ENCODE measurements at places on chromosomes 2 and 18.

GRCh38 chr18:23936381-23936958 is 78.1 kb upstream of the TTC39C start:
- DNase-seq, result no peak

DNA sequence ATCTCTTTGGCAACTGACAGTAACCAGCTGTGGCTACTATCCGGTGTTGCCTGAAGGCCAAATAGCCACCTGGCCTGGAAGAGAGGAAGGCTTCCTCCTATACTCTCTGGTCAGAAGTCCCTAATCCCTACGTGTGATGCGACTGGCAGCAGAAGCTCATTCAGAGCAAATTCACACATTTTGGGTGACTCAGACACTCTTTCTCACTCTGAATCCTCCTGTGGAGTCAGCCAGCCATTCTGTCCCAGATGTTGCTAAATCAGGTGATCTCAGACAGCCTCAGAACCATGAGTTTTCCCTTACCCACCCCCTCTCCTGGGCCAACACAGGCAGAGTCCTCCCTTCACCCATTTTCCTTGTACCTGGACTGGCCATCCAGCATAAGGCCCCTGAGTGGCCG is 34.7 kb downstream of the CFAP53 start:
- DNase-seq, result no peak

GRCh38 chr2:77310416-77310815 is 211.8 kb downstream of the LRRTM4 start:
- DNase-seq, result no peak

GRCh38 chr2:154758871-154759270 is 60.4 kb downstream of the KCNJ3 start:
- DNase-seq, result no peak

- DNase-seq, result no peak
Observed at GRCh38 chr18:49081511-49082155, 130.9 kb upstream of the SMAD7 start.

GRCh38 chr2:203934711-203935438 is 1.7 kb upstream of the ICOS start:
- no peak for DNase-seq

- no peak for DNase-seq
Observed at GRCh38 chr2:148207111-148207510, 186.2 kb downstream of the MBD5 start.

- no peak for DNase-seq
Observed at GRCh38 chr18:74346206-74346605, 30.6 kb downstream of the C18orf63 start.

GRCh38 chr2:28615706-28616105 is 119.8 kb downstream of the PLB1 start:
- no peak for DNase-seq

DNA sequence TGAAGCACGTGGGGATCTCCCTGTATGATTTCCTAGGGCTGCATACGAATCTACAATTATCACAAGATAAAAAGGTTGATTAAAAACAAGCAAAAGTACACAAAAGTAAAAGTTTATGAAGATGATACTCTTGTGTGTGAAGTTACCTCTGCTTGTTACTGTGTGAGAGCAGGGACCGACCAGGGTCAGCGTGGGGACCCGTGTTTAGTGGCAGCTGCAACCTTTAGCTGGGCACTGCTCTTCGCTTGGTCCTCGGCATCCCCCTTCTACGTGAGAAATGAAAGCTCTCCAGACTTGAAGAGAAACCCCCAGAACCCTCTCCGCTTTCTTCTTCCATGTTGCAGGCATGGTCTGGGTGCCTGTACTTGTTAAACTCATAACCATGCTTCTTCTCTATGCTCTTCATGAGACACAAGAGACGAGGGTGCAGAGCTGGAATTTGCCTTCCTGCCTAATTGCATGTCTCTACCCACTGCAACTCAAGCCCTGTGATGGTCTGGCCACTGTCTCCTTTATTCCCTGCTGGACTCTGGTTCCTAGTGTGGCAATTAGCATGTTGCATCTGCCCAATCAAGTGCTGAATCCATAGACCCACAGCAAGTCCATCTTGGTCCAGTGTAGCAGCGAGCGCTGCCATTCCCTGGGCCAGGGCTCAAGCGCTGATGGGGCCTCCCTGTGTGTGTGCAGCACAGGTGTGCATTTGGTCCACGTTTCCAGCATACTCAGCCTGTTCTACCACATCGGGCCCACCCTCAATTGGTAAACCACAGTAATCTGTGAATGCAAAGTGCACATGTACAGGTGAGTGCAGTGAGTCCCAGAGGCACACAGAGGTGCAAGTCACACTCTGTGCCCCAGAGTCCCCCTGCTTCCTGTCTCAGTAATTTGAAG is 88.5 kb downstream of the TWIST2 start:
- no peak for DNase-seq

DNA sequence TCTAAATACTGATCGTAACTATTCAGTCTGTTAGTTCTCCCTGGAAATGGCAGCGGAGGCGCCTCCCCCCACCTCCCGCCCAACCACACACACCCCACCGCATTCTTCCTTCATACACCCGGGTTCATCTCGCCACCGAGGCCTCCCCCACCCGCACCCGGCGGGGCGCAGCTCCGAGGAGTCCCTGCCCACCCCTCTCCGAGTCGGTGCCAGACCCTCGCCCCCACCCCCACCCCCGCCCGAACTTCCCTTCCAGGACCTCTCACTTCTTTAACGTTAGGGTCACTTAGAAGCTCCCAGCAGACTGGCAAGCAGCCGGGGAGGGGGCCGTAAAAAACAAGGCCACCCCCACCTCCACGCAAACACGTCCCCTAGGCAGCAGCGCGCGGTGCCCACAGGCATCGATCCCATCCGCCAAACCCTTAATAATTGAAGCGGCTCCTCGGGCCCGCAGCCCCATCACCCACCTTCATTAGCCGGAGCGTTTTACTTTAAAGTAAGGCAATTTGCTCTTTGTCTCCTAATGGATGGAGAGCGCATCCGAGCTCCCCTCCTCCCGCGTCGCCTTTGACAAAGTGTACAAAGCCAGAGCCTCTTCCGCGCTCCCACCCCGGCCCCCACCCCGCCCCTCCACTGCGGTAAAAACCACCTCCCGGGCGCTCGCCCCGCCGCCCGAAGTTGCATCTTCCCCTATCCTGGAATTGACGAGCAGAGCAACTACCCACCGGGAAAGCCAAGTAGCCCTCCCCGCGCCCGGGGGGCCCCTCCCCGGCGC is 624 bp downstream of the ZNF516 start:
- DNase-seq, result no peak

DNA sequence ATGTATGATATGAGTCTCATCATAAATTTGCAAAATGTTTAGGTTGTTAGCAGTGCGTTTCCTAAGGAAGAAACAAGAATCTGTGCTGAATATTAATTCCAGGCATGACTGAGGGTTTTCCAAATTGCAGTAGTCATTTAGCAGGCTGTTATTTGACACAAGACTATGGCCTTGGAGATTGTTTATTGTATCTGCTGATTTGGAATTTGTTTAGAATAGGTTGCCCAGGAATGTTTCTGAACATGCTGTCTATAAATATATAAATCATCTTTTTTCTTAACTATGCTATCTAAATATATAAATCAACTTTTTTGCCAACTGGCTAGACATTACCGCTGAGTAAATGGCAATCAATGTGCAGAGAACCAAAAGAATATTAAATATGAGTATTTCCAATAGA is 90.9 kb downstream of the DOK6 start:
- no peak for DNase-seq

DNA sequence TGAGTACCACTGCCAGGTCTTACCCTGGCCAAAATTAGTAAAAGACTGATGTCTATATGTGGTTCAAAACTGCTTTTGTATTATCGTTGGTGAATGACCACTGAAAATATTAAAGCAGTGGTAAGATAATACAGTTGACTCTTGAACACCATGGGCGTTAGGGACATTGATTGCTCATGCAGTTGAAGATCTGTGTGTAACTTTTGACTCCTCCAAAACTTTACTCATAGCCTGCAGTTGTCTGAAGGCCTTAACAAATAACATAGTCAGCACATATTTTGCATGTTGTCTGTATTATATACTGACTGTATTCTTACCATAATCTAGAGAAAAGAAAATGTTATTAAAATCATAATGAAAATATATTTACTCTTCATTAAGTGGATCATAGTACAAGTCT is 5.8 kb upstream of the ANKRD12 start:
- no peak for DNase-seq

- DNase-seq, result no peak
Observed at GRCh38 chr2:121237980-121238665, 46.9 kb downstream of the TFCP2L1 start.

DNA sequence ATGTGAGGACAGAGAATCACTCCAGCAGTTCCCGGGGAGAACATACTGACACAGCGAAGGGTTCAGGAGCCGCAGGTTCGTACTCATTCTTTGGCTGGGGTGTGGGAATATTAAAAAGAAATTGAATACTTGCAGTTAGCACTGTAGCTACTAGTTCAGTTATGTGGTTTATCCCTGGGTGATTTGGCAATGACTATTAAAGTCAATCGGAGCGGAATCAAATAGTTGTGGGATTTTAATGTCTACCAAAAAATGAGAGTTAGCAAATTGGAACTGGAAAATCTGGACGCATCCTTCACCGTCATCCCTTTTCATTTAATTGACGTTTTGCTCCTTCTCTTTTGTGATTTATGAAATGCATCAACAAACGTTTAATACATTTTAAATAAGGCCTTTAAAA is 50.8 kb downstream of the GBX2 start:
- no peak for DNase-seq

All from AG09319 (cell line).